GM04503 (cell line): ENCODE measurements at places on chromosomes 4 and X.

- peak; percentile 36 for DNase-seq
Measured at GRCh38 chrX:34382416-34382815, 250.3 kb upstream of the FAM47A start.

DNA sequence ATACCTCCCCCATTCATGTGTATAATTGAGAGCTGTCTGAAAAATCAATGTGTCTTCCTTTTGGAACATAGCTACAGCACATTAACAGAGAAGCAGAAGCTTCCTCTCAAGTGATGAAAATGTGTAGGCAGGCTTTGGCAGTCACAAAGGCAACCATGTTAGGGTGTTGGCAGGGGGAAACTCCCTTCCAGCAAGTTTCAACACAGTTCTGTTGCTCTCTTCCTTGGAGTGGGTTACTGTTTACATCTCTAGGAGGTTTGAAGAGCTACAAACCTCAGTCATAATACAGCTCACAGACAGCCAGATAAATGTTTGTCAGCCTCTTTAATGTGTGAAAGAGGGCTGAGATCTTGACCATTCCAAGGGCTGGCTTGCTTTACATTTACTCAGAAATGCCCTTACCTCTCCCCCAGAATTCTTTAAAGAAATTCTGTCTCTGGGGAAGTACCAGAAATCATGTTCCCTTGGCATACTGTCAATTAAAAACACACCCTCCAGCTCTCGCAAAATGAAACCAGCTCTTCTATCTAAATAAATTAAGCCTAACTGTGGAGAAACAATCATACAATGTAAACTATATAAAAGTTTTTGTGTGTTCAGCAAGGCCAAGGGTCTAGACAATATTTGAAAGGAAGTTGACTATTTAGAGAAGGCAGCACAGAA is 18.9 kb downstream of the ZBTB33 start:
- DNase-seq = no peak

GRCh38 chr4:11483046-11483445 is 54.4 kb upstream of the HS3ST1 start:
- DNase-seq = no peak

DNA sequence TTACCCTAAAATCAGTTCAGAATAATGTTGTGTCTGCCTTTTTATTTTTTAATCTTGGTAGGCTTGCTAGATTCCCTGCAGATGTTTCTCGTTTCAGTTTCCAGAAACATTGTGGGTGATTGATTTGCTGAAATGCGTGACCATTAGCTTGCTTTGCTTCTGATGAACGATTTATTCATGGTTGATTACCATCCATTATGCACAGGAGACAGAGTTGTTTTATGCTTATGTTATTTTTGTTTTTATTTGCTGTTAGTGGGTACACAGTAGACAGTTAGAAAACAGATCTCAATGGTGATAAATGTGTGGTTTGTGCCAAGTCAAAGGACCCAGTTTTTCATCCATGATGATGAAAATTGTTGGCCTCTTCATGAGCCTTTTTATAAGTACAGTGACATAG is 455.6 kb upstream of the BOD1L1 start:
- no peak for DNase-seq

DNA sequence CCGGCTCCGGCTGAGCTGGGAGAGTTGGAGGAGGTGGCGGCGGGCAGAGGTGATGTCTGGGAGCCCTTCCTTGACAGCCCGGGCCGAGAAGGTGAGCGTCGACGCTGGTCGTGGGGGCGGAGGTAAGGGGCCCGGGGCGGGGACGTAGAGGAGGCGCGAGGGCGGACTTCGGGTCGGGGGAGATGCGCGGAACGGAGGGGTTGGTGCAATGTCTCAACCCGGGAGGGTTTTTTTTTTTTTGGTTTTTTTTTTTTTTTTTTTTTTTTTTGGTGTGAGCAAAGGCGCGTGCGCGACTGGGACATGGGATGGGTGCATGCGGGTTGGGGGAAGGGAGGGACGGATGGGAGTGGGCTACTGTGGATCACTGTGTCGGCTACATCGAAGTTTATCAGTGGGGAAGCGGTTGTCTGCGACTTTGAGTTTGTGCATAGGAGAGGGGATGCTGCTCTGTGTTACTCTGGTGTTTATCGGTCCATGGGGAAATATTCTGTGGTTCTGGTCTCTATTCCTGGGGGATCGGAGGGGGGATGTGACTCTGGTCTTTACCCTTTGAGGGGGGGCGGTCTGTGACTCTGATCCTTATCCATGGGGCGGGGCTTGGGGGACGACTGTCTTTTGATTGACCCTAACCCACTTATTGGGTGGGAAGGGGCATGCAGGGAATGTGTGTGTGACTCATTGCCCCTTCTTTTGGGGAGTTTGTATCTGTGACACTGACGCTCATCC is 537 bp downstream of the RBM10 start:
- DNase-seq = no peak

DNA sequence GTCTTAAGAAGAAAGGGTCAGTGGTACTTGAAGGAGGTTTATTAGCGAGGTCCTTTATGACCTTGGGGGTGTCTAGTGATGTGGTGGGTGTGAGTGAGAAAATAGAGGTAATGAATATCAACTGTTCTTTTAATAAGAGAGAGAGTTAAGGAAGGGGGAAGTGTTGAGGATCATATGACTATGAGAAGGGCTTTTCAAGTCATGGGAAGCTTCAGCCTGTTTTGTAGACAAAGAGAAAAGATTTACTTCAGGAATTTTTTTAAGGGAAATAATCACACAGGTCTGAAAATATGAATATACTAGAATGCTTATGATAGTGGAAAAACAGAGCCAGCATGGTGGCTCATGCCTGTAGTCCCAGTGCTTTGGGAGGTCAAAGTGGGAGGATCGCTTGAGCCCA is 41.3 kb upstream of the MTMR1 start:
- no peak for DNase-seq

DNA sequence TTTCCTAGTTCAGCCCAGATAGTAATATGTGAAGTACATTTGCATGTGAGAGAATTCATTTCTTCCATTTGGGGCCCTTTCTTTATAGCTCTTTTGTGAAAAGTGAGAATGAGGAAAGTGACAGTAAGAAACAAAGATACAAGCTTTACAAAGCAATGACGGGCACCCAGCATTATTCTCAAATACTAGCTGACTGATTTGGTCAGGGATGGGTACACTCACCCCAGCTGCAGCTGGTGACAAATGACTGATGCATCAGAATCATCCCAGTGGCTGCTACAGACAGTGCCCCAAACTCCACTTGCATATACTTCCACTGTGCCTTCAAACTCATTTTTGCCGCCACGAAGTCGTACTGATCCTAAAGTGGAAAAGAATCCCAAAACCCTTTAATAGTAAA is 14.8 kb downstream of the PRSS12 start:
- no peak for DNase-seq

GRCh38 chrX:41148553-41148952 is 63.3 kb downstream of the USP9X start:
- DNase-seq = no peak

- no peak for DNase-seq
Measured at GRCh38 chr4:118335324-118335723, 17.5 kb downstream of the PRSS12 start.

GRCh38 chrX:109624641-109625616 is at the start of gene KCNE5:
Gene KCNE5, minus strand, starts transcription at chrX:109625172. Its CDS starts 152 bp downstream, at chrX:109625020.
- DNase-seq = no peak

DNA sequence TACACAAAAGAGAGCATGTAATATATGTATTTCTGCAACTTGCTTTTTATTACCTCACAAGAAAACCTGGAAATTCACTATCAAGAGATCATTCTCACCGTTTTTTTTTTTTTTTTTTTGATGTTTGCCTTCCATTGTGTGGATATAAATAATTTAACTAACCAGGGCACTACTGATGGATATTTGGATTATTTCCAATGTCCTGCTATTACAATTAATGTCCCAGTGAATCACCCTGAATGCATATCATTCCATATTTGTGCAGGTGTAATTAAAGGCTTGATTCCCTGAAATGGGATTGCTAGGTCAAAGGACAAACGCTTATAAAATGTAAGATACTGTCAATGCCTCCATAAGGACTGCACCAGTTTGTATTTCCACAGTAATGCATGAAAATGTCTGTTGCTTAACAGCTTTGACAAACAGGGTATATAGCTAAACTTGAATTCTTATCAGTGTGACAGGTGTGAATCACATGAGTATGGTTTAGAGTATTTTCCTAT is 87.8 kb downstream of the NCAPG start:
- no peak for DNase-seq

DNA sequence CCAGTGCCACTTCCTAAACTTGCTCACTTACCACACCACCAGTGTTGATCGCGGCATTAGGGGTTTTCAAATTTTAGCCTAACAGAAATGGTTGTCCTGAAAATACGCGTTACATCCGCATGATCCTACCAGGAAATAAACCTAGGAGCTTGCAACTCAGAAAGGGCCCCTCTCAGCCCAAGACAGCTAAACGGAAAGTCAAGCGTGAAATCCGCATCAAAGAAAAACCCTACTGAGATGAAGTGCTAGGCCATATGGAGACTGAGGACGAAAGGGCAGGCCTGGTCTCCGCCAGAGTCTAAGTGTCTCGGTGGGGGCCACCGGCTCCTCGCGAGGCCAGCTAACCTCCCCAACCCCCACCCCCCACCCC is 626 bp downstream of the YTHDC1 start:
- no peak for DNase-seq

DNA sequence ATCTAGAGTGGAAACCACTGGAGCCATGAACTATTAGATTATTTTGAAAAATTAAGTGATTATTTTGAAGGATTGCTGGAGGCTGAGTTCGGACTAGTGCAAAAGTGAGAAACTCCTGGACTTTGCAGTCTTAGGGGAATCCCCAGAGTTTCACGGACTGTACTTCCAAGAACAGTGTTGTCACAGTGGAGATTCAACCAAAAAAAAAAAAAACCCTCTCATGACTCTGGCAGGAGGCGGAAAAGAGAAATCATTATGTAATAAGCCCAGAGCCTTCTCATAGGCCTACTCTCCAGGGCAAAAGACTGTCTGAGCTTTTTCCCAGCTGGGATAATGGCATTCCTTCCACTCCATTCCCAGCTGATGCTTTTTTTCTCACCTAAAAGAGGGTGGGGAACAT is 16.8 kb upstream of the C4orf51 start:
- no peak for DNase-seq

DNA sequence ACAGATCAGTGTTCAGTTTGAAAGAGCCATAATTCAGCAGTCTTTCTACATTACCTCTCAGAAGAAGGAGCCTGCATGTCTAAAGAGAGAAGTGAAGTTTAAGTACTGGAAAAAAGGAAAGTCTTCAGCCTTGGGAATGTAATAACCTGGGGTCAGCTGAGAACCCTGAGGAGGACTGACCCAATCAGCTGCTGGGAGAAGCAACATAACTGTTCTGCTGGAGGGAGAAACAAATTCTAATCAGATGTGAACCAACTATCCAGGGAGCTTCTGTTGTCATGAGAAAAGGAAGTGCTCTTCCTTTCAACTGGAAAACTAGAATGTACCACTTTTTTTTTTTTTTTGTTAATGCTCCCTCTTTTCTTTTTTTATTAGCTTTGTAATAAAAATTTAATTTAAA is 64.5 kb upstream of the PDE5A start:
- no peak for DNase-seq

DNA sequence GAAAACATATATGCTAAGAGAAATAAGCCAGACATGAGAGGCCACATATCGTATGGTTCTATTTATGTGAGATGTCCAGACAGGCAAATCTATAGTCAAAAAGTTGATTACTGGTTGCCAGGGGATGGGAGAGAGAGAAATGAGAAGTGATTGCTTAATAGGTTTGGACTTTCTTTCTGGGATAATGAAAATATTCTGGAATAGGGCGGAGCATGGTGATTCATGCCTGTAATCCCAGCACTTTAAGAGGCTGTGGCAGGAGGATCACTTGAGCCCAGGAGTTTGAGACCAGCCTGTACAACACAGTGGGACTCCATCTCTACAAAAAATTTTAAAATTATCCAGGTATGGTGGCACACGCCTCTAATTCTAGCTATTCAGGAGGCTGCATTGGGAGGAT is 22.4 kb downstream of the RBM47 start:
- DNase-seq = no peak

DNA sequence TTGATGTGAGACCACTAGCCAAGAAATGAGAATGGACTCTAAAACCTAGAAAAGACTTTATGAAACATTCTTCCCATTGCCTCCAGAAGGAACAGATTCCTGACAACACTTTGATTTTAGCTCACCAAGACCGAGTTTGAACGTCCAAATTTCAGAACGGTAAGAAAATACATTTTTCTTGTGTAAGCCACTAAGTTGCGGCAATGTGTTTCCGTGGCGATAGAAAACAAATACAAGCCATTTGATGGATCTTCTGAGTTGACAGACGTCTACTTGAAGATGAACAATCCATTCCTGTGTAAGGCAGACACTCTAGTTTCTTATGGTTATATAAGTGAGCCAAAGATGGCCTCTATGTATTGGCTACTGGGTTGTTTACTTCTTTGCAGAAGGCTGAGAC is 52.5 kb downstream of the HS3ST1 start:
- DNase-seq = no peak

DNA sequence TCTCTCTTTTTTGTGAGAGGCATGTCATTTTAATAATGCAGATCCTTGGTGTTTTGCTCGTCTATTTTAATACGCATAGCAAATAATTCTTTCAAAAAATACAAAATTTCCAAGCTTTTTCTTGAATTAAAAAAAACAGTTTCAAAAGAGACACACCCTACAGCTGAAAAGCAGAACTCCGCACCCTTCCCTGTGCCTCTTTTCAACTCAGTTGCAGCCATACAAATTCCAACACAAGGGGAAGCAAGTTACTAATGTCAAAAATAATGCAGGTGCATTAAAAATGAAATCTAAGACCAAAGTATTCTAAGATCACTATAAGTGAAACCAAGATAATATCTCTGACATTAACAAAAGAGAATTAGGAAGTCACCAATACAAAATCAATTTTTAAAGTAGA is 66.6 kb downstream of the NR3C2 start:
- no peak for DNase-seq

GRCh38 chrX:129493643-129494042 is 29.6 kb downstream of the SMARCA1 start:
- peak; percentile 33 for DNase-seq

DNA sequence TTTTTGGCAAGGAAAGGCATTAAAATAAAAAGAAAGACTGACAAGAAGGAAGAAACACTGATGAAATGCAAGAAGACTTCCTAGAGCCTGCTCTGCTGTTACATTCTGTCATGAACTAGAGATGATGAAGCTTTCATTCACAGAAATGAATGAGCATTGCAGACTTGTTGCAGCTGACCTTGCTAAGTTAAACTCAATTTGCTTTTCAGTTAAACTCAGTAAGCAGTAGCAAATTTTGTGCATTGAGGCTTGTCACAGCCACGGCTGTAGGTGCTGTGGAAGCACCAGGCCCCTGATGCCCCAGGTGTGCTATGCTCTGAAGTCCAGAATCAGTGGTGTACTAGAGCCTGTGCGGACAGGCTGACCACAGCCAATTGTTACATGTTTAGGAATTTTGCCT is 39.6 kb upstream of the LSM6 start:
- no peak for DNase-seq

DNA sequence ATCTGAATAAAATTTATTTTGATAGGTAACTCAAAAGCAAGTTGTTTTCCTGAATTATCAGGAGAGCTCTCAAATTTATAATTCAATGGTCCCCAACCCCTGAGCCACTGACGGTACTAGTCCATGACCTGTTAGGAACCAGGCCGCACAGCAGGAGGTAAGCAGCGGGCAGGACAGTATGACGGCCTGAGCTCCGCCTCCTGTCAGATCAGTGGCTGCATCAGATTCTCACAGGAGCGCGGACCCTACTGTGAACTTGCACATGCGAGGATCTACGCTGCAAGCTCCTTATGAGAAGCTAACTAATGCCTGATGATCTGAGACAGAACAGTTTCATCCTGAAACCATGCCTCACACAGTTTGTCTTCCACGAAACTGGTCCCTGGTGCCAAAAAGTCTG is 37.9 kb upstream of the SEC24B start:
- no peak for DNase-seq
